ENCODE measurements at places on chromosomes 5 and 9. TPM values are rescaled to one million over a fixed set of nuclear protein-coding genes. Genes with fewer than 3 reads are reported as not detected.

GRCh38 chr9:125971050-125971449 lies 223.9 kb downstream of the PBX3 start:
- no peak for DNase-seq

GRCh38 chr9:81118416-81118815 lies 570.9 kb downstream of the TLE1 start:
- DNase-seq, result no peak

GRCh38 chr5:5360941-5361520 lies 61.4 kb upstream of the ICE1 start:
- no peak for DNase-seq

GRCh38 chr5:58482536-58482935 lies 8.7 kb upstream of the GAPT start:
- no peak for DNase-seq

- DNase-seq, result no peak
These were observed 527.2 kb downstream of the NR2F1-AS1 start for GRCh38 chr5:93053825-93054224.

DNA sequence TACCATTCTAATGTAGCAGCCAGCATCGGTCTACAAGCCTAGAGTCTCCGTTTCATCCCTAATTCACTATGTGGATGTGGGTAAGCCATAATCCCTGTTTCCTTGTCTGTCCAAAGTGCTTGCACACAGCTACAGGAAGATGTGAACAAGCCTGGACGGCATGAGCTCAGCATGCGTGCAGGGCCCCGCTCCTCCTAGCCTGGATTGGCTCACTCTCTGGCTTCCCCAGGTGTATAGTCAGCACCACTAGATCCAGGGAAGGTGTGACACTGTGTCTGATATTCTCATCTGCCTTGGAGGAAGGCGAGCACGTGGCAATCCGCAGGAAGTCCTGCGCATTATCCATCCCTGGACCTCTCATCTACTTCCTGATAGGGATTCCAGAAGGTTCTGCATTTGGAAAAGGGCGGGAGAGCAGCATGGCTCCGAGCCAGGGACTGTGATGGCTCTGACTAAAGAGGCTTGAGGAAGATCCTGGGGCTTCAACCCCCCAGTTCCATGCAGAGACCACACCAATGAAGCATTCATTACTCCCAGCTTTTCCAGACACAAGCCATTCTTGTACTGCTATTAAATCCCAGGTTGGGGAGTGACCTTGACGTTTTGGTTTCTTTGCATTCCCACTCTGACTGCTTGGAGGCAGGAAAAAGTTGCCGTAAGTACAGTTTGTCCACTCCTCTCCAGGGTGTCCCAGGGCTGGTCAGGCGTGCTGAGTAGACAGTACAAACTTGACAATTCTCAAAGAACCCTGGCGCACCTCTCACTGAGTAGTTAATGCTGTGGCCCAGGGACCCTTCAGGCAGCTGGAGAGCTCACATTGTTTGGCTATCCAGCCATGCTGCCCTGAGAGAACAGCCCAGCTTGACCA lies 65.6 kb downstream of the PSD2 start:
- DNase-seq, result no peak

- no peak for DNase-seq
These were observed 66.8 kb downstream of the GOLPH3 start for GRCh38 chr5:32107291-32107690.

DNA sequence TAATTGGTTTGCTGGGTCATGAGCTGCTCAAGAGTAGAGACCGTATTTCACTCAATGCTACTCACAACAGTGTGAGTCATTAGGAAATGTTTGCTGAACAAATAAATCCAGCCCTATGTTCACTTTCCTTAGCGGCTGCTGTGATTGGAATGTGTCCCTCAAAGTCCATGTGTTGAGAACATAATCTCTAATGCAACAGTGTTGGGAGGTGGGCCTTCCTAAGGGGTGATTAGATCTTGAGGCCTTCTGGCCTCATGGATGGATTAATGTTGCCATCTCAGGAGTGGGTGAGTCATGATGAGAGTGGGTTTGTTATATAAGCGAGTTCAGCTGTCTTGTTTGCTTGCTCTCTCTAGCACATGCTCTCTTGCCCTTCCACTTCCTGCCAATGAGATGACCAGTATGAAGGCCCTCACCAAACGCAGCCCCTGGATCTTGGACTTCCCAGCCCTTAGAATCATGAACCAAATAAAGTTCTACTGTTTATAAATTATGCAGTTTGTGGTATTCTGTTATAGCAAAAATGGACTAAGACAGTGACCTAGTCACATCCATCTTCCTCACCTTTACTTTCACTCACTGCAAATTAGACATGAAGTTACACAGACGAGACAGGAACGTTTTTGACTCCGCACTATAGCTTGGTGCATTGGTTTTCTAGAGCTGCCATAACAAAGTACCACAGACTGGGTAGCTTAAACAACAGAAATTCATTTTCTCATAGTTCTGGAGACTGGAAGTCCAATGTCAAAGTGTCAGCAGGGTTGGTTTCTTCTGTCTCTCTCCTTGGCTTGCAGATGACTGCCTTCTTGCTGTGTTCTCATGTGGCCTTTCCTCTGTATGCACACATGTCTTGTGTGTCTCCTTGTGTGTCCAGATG lies 50.9 kb upstream of the FAM169A start:
- DNase-seq, result no peak

- peak; percentile 75 for DNase-seq
These were observed 33.6 kb upstream of the NFIB start for GRCh38 chr9:14347406-14348122.

- no peak for DNase-seq
These were observed 265.8 kb downstream of the ADAMTSL1 start for GRCh38 chr9:18739641-18740318.

DNA sequence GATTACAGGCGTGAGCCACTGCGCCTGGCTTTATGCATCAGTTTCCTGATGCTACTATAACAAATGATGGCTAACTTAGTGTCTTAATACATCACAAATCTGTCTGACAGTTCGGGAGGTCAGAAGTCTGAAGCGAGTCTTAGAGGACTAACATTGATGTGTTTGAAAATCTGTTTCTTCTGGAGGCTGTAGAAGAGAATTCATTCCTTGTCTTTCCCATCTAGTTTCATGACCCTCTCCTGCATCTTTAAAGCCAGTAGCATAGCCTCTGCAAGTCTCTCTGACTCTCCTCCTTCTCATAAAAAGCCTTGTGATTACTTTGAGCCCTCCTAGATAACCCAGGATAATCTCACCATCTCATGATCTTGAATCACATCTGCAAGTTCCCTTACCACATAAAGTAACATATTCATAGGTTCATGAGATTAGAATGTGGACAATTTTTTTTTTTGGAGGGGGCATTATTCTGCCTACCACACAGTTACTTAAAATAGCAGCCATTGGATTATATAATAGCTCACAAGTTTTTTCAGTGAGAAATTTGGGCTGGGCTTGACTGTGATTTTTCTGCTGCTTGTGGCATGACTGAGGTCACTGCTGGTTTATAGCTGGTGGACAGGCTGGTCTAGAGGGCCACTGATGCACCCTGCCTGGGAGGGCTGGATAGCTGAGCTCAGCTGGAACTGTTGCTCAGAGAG lies 134.8 kb downstream of the FBXL7 start:
- no peak for DNase-seq

DNA sequence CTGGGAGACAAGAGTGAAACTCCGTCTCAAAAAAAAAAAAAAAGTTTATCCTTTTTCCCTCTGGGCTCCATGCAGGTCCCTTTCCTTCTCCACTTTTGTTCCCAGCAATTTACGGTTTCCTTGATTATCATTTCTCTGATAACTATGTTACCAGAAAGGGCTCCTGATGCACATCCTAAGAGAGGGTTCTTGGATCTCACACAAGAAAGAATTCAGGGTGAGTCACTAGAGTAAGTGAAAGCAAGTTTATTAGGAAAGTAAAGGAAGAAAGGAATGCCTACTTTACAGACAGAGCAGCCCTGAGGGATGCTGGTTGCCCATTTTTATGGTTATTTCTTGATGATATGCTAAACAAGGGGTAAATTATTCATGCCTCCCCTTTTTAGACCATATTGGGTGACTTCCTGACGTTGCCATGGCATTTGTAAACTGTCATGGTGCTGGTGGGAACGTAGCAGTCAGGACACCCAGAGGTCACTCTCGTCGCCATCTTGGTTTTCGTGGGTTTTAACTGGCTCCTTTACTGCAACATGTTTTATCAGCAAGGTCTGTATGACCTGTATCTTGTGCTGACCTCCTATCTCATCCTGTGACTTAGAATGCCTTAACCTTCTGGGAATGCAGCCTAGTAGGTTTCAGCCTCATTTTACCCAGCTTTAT lies 13.5 kb upstream of the MELK start:
- DNase-seq, result no peak

DNA sequence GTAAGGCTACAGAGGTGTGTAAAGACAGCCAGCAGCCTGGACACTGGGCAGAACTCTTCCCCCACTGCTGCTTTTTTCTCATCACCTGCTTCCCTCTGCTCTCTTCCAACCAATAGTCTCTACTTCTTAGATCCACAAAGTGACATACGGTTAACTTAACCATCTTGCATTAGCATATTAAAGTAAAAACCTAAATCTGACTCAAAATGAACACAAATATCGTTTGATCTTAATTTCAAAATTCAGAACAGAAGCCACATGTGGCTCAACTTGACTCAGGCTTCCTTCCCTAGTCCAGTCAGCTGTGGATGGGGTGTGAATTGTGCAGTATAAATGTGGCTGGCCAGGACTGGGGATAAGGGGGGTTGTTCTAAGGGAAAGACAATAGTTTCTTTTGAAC lies 114.3 kb downstream of the STARD4 start:
- no peak for DNase-seq

- DNase-seq, result peak; percentile 80
These were observed 851 bp upstream of the ZDHHC12 start for GRCh38 chr9:128724744-128725211.

- no peak for DNase-seq
These were observed 12.4 kb downstream of the DOCK2 start for GRCh38 chr5:169649486-169649885.

DNA sequence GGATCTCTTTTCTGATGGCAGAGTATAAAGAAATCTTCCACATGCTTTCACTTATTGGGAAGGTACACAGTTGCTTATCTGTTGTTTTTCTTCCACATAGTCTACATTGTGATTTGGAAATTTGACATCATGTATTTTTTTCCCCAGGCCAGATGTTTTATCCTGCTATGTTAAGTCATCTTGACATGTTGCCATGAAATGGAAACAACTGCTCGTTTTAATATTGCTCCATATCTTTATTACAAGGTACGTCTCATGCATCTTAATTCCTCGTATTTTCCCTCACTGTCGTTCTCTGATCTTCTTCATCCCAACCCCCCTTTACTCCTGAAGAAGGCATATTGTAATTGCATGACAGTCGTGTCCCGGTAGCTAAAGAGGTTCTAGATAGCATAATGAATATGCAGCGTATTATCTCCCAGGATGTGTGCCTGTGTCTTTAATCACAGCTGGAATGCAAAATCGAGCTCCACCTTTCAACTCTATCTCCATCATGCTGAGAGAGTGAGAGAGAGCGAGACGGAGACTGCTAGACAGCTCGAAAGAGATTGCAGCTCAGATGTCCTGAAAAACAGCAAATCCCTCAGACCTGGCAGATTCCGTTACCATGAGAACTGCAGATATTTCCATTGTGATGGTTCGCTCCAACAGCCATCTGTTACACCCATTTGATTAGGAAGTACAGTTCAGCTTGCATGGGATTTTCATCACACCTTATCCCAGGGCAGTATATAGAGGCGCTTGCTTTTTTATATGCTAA lies 281.7 kb downstream of the TMEM38B start:
- no peak for DNase-seq

GRCh38 chr5:83628360-83628759 lies 92.3 kb downstream of the HAPLN1 start:
- DNase-seq, result no peak

GRCh38 chr5:98292496-98292895 lies 481.0 kb upstream of the RGMB start:
- no peak for DNase-seq

- no peak for DNase-seq
These were observed 385.3 kb downstream of the PSAT1 start for GRCh38 chr9:78682216-78682615.

GRCh38 chr5:136506131-136506530 lies 140.8 kb upstream of the TRPC7 start:
- DNase-seq, result no peak

DNA sequence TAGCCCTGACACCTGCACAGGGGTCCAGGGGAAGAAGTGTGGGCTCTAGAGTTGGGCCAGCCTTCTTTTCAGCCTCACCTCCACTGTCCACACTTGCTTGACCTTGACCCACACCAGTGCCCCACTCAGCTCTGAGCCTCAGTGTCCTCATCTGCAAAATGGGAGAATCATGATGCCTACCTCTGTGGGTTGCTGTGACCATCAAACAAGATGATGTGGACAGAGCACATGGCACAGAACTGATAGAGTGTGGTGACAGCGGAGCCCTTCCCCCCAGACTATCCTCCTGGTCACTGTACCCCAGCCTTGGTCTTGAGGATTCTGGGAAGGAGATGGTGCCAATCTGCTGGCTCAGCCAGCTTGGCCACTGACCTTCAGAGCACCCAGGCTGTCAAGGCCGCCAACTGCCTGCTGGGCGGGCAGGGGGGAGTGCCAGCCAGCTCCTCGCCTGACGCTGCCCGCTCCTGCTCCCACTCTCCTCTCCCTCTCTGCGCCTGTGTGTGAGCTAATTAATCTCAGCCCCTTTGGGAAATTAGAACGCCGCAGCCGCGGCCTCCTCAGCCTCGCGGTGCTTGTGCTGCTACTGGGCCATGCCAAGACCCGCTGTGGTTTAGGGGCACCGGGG lies 16.7 kb downstream of the CXXC5 start:
- DNase-seq, result no peak

Gene PTGES
- 4.8 TPM for total RNA-seq

Gene PCDHGA11
- 4.5 TPM for total RNA-seq

Gene FNBP1
- 24.2 TPM for total RNA-seq

Gene TEX48
- total RNA-seq, result not detected

Gene NPR3
- 10.6 TPM for total RNA-seq

Gene PAEP
- total RNA-seq, result not detected

Gene CDO1
- total RNA-seq, result 12.2 TPM

Gene SETX
- 20.5 TPM for total RNA-seq

Gene CMYA5
- 886 TPM for total RNA-seq

Gene PCDHB11
- total RNA-seq, result 0.81 TPM

Gene IQGAP2
- 4.9 TPM for total RNA-seq

Data from Right ventricle myocardium inferior (tissue), 1 donor.